ENCODE measurements at places on chromosomes 2 and 18.

DNA sequence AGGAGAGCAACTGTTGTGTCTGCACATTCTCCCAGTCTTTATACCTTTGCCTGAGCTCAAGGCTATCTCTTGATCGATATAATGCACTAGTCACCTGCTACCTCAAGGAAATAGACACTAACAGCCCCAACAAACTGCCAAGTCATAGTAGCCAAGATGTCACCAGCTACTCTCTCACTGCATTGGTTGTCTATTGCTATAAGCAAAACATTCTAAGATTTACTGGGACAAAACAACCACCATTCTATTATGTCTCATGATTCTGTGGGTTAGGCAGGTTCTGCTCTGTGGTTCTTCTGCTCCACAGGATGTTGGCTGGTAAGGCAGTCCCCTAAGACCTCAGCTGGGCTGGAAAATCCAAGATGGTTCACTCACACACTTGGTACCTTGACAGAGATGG, 28.5 kb upstream of the MLPH start:
- no peak for DNase-seq

DNA sequence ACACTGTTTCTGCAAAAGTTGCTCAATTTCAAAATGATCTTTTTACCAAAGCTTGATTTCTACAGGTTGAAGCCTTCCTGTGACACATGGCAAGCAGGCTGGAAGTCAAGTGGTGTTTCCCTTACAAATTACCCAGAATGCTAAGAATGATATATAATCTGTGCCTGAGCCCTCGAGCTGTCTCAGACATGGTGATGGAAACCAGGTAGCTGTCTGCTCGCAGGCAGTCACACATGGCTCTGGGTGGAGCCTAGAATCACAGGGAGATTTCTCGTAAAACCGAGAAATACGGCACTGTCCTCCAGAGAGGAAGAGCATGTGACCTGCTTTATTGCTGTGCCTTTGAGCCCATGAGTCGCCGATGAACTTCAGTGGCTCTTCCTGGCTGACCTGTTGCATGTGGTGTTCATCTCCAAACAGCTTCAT, 392.9 kb downstream of the ZNF521 start:
- DNase-seq, result no peak

- no peak for DNase-seq
Measured at GRCh38 chr2:46335391-46336282, 38.4 kb downstream of the EPAS1 start.

DNA sequence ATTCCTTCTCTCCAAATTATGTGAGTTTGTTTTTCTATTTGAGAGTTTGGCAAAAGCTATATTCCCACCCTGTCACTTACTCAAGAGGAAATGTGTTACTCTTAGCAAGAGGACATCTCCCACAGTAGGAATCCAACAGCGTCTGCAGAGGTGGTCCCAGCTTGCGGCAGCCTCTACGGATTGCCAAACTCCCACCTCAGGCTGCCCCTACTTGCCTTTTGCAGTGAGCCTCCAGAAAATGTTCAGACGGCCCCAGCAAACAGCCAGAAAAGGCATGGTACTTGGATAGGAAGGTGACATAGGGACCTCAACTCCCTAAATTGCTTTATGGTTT, 158.4 kb downstream of the SUCLG1 start:
- DNase-seq, result no peak

GRCh38 chr2:64888591-64889309, 100.4 kb upstream of the SLC1A4 start:
- no peak for DNase-seq

DNA sequence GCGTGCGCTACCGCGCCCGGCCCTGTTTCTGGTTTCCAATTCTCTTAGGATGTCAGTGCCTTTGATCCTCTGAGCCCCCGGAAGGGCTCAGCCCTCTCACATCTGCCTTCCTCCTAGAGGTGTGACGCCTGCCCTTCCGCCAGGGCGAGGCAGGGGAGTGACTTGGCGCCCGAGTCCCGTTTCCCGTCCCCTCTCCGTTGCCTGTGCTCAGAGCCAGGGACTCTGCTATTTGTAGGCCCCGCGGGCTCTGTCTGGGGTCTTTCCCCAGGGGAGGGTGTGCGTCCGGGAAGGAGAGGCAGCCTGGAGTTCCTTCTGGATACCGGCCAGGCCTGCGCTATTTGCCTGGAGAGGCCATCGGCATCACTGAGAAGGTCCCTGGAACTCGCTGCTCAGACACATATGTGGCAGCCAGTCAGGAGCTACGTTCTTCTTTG, 103.7 kb upstream of the TAF1B start:
- DNase-seq, result peak; percentile 88

DNA sequence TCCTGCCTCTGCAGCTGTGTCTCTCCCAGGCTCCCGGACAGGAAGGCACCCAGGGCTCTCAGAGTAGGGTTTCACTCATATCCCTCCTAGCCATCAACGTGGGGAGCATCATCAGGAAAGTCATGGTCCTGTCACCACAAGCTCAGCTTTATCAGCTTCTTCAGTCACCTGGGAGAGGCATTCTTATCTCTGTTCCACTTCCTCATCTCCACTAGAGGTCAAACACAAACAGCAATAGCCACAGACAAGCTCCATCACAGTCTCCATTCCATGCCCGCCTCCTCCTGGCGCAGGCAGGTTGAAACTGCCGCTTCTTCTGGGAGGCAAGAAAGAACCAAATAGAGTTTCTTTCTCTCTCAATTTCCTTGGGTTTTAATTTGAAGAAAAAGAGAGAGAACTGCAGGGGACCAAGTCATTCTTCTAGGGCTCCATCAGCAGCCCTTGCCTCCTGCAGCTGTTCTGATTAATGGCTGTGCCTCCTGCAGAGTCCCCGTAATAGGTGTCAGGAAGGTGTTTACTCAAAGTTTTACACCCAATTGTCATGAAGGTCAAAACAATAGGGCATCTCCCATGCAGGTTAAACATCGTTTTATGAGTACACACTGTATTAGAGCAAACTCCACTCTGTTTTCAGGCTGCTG, 377.9 kb downstream of the TMEM182 start:
- DNase-seq, result no peak

GRCh38 chr2:129464036-129464435, 515.4 kb upstream of the RAB6C start:
- no peak for DNase-seq

DNA sequence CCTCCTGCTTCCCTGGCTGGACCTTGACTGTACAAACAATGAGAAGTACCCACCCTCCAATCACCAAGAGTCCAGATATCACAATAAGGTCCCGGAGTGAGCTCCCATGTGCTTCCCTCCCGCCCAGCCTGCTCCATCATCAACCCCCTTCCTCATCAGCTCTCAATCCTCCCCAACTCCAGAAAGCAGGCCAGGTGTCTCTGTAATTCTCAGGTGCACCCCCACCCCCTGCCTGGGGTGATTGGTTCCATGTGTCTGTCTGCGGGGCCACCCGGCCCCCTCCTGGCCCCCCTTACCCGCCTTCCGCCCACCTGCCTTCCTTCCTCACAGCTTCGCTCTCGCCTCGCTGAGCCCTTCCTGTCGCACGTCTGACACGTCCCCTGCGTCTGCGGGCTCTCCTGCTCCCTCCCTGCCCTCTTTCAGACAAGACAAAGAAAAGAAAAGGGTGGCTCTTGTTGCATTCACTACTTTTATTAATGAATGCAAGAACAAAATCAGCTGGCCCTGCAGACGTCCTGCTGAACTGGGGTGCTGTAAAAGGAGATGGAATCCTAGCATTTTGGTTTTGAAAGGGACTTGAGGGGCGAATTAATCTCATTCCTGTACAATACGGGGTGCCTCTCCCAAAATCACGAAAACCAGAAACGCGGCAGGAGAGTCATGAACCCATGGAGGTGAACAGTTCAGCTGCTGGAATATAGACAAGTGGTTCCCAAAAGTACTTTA, 26.5 kb upstream of the IGFBP2 start:
- DNase-seq, result no peak

Data from Right ventricle myocardium inferior (tissue), 1 donor.